ENCODE measurements at places on chromosomes 5 and 9. TPM values are rescaled to one million over a fixed set of nuclear protein-coding genes. Genes with fewer than 3 reads are reported as not detected.

Gene C7
- not detected for total RNA-seq

Gene DCTN4
- total RNA-seq: 35.5 TPM

Gene SLC46A2
- not detected for total RNA-seq

Gene MLANA
- total RNA-seq: not detected

Gene GABRA1
- not detected for total RNA-seq

Gene ANKRD31
- not detected for total RNA-seq

Gene FBXW5
- 74.1 TPM for total RNA-seq

Gene BRD9
- total RNA-seq: 24.0 TPM

Gene SHC3
- total RNA-seq: 1.7 TPM

Gene NR4A3
- total RNA-seq: 0.10 TPM

Gene DEPDC1B
- total RNA-seq: 28.5 TPM

Gene PIK3R1
- 19.5 TPM for total RNA-seq

Gene EQTN
- total RNA-seq: not detected

Gene SARDH
- total RNA-seq: 1.9 TPM

Gene NRARP
- 0.12 TPM for total RNA-seq

Gene F12
- 0.12 TPM for total RNA-seq

Gene PCDHB10
- total RNA-seq: 0.78 TPM

Gene PTTG1
- 1,282 TPM for total RNA-seq

Gene CLIC3
- total RNA-seq: 1.7 TPM

Gene RIMOC1
- 20.1 TPM for total RNA-seq

Gene IL31RA
- 0.68 TPM for total RNA-seq

Gene CKMT2
- total RNA-seq: not detected

Gene CDH6
- 0.12 TPM for total RNA-seq

Gene IQGAP2
- 0.24 TPM for total RNA-seq

Gene FOXD4L6
- not detected for total RNA-seq

Gene SH3PXD2B
- 18.5 TPM for total RNA-seq

Gene NACC2
- 4.5 TPM for total RNA-seq

Gene MEIKIN
- total RNA-seq: not detected

Measured in RPMI7951 (cell line).